Activated CD8-positive, alpha-beta T cell treated with anti-CD3 and anti-CD28 coated beads, Interleukin-2, amount 10 ng/mL, durations not matched to agents 7 days and 5 days (primary cell): ENCODE measurements at places on chromosomes 6 and 20. TPM values are rescaled to one million over a fixed set of nuclear protein-coding genes. Genes with fewer than 3 reads are reported as not detected.
A peak's percentile ranks its signal among the peaks of the same experiment; 100 is the strongest.

GRCh38 chr6:113701552-113702254 lies 155.4 kb upstream of the MARCKS start:
- H3K4me1 ChIP-seq, result no peaks in the 10 kb centered on the region
- DNase-seq, result no peak
- no peak overlapping the region for H3K4me3 ChIP-seq
- no peak overlapping the region for H3K27ac ChIP-seq

GRCh38 chr6:159030168-159030567 lies 14.6 kb downstream of the TAGAP start:
- DNase-seq, result no peak
- H3K4me3 ChIP-seq, result no peak overlapping the region
- H3K36me3 ChIP-seq, result peaks cover 21% of the 10 kb centered on the region
- H3K27me3 ChIP-seq, result no peaks in the 10 kb centered on the region

- H3K4me3 ChIP-seq, result no peak overlapping the region
- no peaks in the 10 kb centered on the region for H3K36me3 ChIP-seq
- DNase-seq, result no peak
These were observed 6.9 kb upstream of the PHACTR1 start for GRCh38 chr6:12709556-12710232.

GRCh38 chr20:57006411-57007170 lies 259.9 kb downstream of the BMP7 start:
- H3K27me3 ChIP-seq, result peaks cover 5% of the 10 kb centered on the region
- no peaks in the 10 kb centered on the region for H3K36me3 ChIP-seq
- DNase-seq, result no peak
- no peak overlapping the region for H3K27ac ChIP-seq

GRCh38 chr6:66245231-66245630 lies 538.2 kb upstream of the EYS start:
- no peaks in the 10 kb centered on the region for H3K27me3 ChIP-seq
- H3K4me3 ChIP-seq, result no peak overlapping the region
- H3K4me1 ChIP-seq, result no peaks in the 10 kb centered on the region
- H3K36me3 ChIP-seq, result no peaks in the 10 kb centered on the region

- no peaks in the 10 kb centered on the region for H3K36me3 ChIP-seq
- no peaks in the 10 kb centered on the region for H3K4me1 ChIP-seq
- H3K27me3 ChIP-seq, result no peaks in the 10 kb centered on the region
- H3K27ac ChIP-seq, result no peak overlapping the region
- no peak overlapping the region for H3K4me3 ChIP-seq
- DNase-seq, result no peak
These were observed 560.4 kb upstream of the SYNCRIP start for GRCh38 chr6:86203044-86203443.

DNA sequence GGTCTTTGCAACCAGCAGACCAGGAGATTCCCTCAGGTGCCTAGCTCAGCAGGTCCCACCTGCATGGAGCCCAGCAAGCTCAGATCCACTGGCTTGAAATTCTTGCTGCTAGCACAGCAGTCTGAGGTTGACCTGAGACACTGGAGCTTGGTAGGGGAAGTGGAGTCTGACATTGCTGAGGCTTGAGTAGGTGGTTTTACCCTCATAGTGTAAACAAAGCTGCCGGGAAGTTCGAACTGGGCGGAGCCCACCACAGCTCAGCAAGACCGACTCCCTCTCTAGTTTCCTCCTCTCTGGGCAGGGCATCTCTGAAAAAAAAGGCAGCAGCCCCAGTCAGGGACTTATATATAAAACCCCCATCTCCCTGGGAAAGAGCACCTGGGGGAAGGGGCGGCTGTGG lies 34.3 kb downstream of the PRSS35 start:
- H3K36me3 ChIP-seq, result no peaks in the 10 kb centered on the region
- DNase-seq, result no peak
- H3K4me3 ChIP-seq, result no peak overlapping the region
- H3K4me1 ChIP-seq, result no peaks in the 10 kb centered on the region
- no peak overlapping the region for H3K27ac ChIP-seq

- H3K4me3 ChIP-seq, result no peak overlapping the region
- no peaks in the 10 kb centered on the region for H3K27me3 ChIP-seq
- H3K36me3 ChIP-seq, result no peaks in the 10 kb centered on the region
- peaks cover 4% of the 10 kb centered on the region for H3K4me1 ChIP-seq
These were observed 7.2 kb downstream of the PNLDC1 start for GRCh38 chr6:159807150-159807858.

DNA sequence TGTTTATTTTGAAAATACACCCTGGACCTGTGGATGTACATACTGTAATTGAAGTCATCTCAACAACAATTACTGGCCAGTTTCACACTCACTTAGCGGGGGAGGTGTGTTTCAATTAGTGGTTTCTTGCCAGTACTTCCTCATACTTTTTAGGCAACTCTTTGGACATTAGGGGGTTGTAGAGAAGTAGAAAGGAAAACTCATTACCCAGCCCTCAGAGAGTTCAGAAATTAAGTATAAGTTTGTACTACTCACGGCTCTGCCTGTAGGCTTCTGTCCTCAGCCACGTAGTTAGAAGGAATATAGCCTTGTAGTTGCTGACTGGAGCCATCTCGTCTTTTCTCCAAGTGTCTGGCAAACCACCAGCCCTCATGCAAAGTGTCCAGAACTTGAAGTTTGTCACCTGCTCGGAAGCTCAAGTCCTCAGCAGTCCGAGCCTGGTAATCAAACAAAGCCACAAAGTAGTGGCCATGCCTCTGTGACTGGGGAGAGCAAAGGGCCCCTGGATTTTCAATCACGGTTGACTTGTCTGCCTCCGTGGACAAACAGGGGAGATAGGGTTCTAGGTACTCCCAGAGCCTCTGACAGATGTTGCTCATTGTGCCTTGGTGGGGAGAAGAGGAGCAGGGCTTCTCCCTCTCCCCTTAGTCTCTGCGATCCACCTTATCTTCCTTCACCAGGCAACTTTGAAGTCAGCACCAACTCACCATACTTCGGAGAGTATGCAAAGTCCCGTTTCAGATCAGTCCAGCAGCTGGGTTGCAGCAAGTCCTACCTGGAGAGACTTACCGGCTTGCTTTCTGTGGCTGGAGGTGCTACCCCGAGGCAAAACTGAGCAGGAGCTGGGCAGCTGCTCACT lies 749 bp downstream of the FRK start:
- H3K4me1 ChIP-seq, result no peaks in the 10 kb centered on the region
- DNase-seq, result no peak
- H3K36me3 ChIP-seq, result no peaks in the 10 kb centered on the region
- no peak overlapping the region for H3K27ac ChIP-seq
- no peak overlapping the region for H3K4me3 ChIP-seq

DNA sequence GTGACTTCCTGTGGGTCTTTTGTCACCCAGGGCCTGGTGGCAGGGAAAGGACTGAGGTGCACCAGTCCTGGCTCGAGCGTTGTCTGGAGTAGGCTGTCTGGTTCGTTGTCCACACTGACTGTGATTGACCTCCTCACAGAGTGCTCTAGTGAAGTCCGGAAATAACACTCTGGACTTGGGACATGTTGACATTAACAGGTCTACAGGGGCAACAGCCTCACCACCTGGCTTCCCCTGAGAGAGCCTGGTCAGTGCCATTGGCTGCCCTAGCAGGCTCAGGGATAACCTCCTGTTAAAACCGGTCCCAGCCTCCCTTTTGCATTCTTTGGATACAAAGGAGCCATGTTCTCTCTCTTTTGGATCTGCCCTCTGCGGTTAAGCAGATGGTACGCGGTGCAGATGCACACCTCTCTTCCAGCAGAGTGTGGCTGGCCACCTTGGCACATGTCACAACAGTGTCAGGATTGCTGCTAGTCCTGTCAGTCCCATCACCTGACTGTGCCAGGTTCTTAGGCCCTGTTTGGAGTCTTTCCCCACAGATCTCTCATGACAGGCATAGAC lies 46.2 kb downstream of the CDS2 start:
- H3K4me1 ChIP-seq, result peaks cover 36% of the 10 kb centered on the region
- no peaks in the 10 kb centered on the region for H3K27me3 ChIP-seq
- no peak for DNase-seq
- H3K4me3 ChIP-seq, result no peak overlapping the region
- peak overlapping the region; percentile 21 for H3K27ac ChIP-seq
- peaks cover 21% of the 10 kb centered on the region for H3K36me3 ChIP-seq

GRCh38 chr6:38194282-38194572 lies 374.7 kb downstream of the ZFAND3 start:
- no peaks in the 10 kb centered on the region for H3K36me3 ChIP-seq
- H3K4me3 ChIP-seq, result no peak overlapping the region
- no peak for DNase-seq
- H3K27ac ChIP-seq, result no peak overlapping the region
- H3K27me3 ChIP-seq, result no peaks in the 10 kb centered on the region
- no peaks in the 10 kb centered on the region for H3K4me1 ChIP-seq

DNA sequence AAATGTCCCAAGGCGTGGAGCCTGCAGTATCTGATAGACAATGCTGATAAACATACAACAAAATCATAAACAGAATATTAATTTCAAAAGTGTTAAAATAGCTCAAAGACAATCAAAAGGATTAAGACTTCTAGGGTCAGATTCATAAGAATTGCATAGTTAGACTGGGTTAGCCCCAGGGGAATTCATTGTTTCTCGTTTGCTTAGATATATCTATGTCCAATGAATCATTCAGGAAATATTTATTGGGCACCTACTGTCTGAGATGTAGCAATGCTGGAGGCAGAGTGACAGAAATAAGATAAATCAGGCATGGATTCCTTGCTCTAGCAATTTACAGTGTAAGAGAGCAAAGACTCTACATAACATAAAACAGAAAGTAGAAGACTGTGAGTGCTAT lies 124.4 kb upstream of the PRL start:
- no peak overlapping the region for H3K27ac ChIP-seq
- no peaks in the 10 kb centered on the region for H3K4me1 ChIP-seq
- no peaks in the 10 kb centered on the region for H3K27me3 ChIP-seq
- no peaks in the 10 kb centered on the region for H3K36me3 ChIP-seq

DNA sequence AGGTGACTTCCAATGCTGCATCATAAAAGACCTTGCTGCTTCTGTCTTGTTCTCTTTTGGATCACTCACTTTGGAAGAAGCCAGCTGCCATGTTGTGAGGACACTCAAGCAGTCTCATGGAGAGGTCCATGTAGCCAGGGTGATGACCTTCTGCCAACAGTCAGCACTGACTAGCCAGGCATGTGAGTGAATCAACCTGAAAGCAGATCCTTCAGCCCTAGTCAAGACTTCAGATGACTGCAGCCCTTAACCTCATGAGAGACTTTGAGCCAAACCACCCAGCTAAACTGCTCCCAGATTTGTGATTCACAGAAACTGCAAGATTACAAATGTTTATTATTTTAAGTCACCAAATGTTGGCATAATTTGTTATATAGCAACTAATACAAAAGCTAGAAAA lies 86.0 kb upstream of the IYD start:
- no peak for DNase-seq
- peaks cover 24% of the 10 kb centered on the region for H3K27me3 ChIP-seq
- H3K27ac ChIP-seq, result no peak overlapping the region
- H3K4me3 ChIP-seq, result no peak overlapping the region
- no peaks in the 10 kb centered on the region for H3K4me1 ChIP-seq

- no peak overlapping the region for H3K27ac ChIP-seq
- no peaks in the 10 kb centered on the region for H3K27me3 ChIP-seq
- no peak for DNase-seq
- H3K4me3 ChIP-seq, result no peak overlapping the region
These were observed 209.4 kb upstream of the JAG1 start for GRCh38 chr20:10883166-10883565.

GRCh38 chr6:15280028-15280427 lies 34.2 kb downstream of the JARID2 start:
- H3K27ac ChIP-seq, result peak overlapping the region; percentile 19
- peaks cover 62% of the 10 kb centered on the region for H3K4me1 ChIP-seq
- peaks cover 21% of the 10 kb centered on the region for H3K36me3 ChIP-seq
- H3K4me3 ChIP-seq, result no peak overlapping the region
- no peaks in the 10 kb centered on the region for H3K27me3 ChIP-seq

DNA sequence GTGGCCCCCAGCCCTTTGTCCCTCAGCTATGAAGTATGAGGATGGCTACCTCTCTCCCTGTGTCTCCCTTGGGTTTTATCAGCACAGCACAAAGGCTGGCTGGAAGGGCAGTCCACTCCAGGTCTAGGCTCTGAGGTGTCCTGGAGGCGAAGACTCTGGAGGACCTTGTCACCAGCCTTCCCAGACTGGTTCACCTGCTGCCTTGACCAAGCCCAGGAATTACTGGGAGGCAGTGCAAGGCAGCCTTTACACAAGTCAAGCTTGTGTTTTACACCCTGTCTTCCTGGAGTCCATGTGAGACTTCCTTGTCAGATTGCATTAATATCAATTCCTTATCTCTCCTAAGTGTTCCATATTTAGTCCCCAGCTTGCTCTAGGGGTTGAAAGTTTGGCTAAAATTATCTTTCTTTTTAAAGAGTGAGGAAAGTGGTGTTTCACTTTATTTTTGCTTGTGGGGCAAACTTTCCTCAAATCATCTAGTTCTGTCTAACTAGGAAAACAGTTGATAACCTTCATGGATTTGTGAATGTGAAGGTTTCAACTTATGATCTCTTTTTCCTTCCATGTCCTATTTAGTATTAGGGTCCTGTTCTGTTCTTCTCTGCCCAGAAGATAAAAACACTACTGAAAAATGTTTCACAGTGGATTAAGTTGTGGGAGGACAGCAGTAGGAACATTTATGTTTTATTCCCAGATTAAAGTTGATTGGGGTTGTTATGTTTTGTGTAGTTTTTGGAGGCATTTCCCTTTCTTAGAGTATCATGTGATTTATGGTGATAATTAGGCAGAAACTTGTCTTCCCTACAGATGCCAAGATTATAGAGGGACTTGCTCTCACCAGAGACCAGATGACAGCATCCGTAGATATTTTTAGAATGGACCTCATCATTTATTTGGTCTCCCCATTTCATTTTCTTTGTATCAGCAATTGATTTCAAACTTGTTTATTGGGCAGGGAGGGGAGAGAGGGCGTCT lies 114.8 kb downstream of the FOXO3 start:
- H3K4me1 ChIP-seq, result no peaks in the 10 kb centered on the region
- no peak overlapping the region for H3K27ac ChIP-seq
- no peak overlapping the region for H3K4me3 ChIP-seq
- DNase-seq, result no peak

Gene FAM162B
- total RNA-seq, result not detected

Gene PROKR2
- not detected for total RNA-seq

Gene HSPA1A
- total RNA-seq, result 75.7 TPM

Gene RPRD1B
- 34.3 TPM for total RNA-seq

Gene WFDC5
- total RNA-seq, result not detected

Gene PRICKLE4
- 0.40 TPM for total RNA-seq

Gene HLA-DQA1
- total RNA-seq, result 2.7 TPM

Gene EPB41L1
- total RNA-seq, result not detected

Gene GABRR1
- total RNA-seq, result not detected

Gene ARHGAP40
- not detected for total RNA-seq

Gene MYB
- total RNA-seq, result 7.5 TPM

Gene ZC2HC1B
- not detected for total RNA-seq
